ENCODE measurements at places on chromosomes 4 and X. TPM values are rescaled to one million over a fixed set of nuclear protein-coding genes. Genes with fewer than 3 reads are reported as not detected.

Gene VEGFD
- 0.38 TPM for total RNA-seq

Gene ARHGEF38
- not detected for total RNA-seq

Gene NUDT10
- total RNA-seq: 0.42 TPM

Gene MAGEB1
- not detected for total RNA-seq

Gene MAGEC2
- not detected for total RNA-seq

Gene CTAG2
- total RNA-seq: not detected

Gene PCDH18
- not detected for total RNA-seq

Gene DNAAF6
- not detected for total RNA-seq

Gene TMPRSS11D
- not detected for total RNA-seq

Gene ASB9
- 21.2 TPM for total RNA-seq

Gene LUZP4
- total RNA-seq: not detected

Gene MTTP
- not detected for total RNA-seq

Gene CXorf49B
- total RNA-seq: not detected

Gene CXCL11
- 0.18 TPM for total RNA-seq

Gene DUX4
- not detected for total RNA-seq

Gene TBC1D8B
- 1.3 TPM for total RNA-seq

Gene SLC9B1
- total RNA-seq: 0.09 TPM

Gene KIF4A
- total RNA-seq: 23.9 TPM

Gene XG
- total RNA-seq: 0.07 TPM

Gene HTN3
- not detected for total RNA-seq

Gene SERTM2
- total RNA-seq: not detected

Gene REST
- 8.4 TPM for total RNA-seq

Gene HS3ST1
- 0.45 TPM for total RNA-seq

Gene FAM114A1
- 34.2 TPM for total RNA-seq

Gene FGFBP1
- total RNA-seq: 4.3 TPM

Gene POLN
- total RNA-seq: 0.60 TPM

Gene RTL3
- total RNA-seq: not detected

Gene WDR19
- 8.3 TPM for total RNA-seq

Gene NUDT9
- total RNA-seq: 23.0 TPM

Gene MAD2L1
- total RNA-seq: 46.7 TPM

Gene HDAC6
- total RNA-seq: 28.6 TPM

Gene F8A1
- 96.8 TPM for total RNA-seq

Gene MAOA
- total RNA-seq: 0.80 TPM

Gene RASGEF1B
- total RNA-seq: not detected

Gene DCHS2
- not detected for total RNA-seq

Gene MMRN1
- total RNA-seq: not detected

Gene PJA1
- total RNA-seq: 16.1 TPM

Gene G3BP2
- 105 TPM for total RNA-seq

Gene CRLF2
- total RNA-seq: 1.4 TPM

Gene CSAG2
- not detected for total RNA-seq

Gene SPANXN5
- total RNA-seq: not detected

Gene TMPRSS11F
- not detected for total RNA-seq
